ENCODE measurements at places on chromosomes 3 and 15.

DNA sequence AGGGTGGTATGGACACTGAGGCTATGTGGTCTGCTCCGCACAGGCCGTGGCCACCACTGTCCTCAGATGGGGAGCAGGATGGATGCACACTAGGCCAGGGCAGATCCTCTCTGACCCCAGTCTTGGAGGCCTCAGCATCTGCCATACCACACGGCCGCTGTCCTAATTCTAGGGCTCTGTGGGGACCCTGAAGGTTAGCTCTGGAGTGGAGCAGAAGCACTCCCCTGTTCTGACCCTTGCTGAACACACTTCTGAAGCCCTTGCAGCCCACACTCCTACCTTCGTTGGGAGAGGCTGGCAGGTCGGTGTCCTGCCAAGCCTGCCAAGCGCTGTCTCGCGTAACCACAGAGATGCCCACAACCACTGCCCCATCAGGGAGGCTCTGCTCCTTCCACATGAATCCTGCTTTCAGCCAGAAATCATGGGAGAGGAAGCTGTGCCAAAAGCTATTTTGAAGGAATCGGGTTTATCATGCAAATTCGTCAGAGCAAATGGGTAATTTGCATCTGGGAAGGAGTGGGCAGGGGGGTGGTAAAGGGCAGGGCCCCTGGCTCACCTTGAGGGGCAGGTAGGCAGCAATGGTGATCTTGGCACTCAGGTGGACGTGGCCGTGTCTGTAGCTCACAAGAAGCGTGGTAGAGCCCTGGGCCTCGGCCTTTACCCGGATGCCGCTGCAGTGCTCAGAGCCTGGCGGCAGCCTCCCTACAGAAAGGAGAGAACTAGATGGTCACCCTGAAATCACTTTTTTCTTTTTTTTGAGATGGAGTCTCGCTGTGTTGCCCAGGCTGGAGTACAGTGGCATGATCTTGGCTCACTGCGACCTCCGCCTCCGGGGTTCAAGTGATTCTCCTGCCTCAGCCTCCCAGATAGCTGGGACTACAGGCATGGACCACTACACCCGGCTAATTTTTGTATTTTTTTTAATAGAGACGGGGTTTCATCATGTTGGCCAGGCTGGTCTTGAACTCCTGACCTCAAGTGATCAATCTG is 54.4 kb downstream of the NUP210 start:
- DNase-seq, result no peak

DNA sequence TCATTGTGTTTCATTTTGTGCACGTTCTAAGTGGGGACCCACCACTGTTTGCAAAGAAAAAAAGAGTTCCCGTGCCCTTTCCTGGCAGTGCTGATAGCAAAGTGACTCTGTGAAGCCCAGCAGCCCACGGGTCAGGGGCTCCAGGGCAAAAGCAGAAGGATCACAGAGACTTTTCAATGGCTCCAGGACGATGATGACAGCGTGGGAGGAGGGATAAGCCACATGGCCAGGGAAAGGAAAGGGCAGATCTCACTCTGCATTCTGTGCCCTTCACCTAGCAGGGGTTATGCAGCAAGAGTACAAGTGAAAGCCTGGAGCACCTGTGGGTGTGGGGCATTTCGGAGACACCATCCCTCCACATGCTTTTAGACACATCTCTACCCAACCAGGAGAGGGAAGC is 35.4 kb downstream of the SEMA5B start:
- DNase-seq, result no peak

GRCh38 chr3:190747571-190747970 is 114.9 kb downstream of the GMNC start:
- no peak for DNase-seq

DNA sequence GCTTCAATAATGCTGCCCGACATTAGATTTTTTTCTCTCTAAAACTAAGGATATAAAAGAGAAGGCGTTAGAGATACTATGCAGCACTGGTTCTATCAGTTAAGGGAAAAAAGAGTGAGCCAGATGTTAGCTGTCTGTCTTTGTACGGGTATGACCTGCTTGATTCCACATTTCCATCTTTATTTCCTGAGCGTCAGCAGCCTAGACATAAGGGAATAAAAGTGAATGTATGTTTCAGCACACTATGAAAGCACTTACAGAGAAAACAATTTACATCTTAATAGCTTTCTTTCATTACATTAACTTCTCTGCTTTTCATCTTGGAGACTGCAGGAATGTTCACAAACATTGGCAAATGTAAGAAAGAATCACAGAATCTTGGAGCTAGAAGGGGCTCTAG is 319.3 kb downstream of the CTNNB1 start:
- DNase-seq, result no peak
